ENCODE measurements at places on chromosomes 16 and 17.

DNA sequence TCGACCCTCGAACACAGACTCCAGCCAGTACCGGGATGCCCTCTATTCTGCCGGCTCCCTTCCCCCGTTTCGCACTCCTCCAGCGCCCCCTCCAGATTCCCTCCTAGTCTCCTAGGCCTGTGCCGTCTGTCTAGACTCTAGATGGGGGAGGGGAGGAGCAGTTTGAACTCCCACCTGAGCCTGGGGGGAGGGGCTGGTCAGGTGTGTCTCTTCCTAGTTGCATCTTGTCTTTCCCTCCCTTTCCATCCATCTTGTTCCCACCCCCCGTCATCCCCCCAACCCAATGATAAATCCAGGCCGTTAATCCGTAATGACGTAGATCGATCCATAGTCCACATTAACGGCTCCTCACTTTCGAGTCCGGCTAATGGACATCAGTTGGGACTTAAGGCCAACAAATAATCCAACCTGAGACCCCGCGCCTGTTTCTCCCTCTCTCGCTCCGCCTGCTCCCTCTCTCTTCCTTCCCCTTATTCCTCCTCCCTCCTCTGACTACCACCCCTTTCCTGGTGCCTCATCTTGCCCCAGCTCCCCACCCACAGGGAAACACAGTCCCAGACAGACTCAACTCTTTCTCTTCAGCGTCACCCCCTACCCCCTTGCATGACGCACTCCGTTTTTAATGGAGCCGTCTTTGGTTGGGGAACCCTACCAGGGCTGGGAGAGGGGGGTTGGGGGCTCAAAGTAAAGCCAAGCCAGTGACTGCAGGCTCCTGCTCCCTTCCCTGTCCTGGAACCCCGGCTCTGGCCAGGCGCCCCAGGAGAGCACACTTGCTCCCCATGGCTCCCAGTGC, 3.4 kb upstream of the HOXB5 start:
- no peak for DNase-seq

DNA sequence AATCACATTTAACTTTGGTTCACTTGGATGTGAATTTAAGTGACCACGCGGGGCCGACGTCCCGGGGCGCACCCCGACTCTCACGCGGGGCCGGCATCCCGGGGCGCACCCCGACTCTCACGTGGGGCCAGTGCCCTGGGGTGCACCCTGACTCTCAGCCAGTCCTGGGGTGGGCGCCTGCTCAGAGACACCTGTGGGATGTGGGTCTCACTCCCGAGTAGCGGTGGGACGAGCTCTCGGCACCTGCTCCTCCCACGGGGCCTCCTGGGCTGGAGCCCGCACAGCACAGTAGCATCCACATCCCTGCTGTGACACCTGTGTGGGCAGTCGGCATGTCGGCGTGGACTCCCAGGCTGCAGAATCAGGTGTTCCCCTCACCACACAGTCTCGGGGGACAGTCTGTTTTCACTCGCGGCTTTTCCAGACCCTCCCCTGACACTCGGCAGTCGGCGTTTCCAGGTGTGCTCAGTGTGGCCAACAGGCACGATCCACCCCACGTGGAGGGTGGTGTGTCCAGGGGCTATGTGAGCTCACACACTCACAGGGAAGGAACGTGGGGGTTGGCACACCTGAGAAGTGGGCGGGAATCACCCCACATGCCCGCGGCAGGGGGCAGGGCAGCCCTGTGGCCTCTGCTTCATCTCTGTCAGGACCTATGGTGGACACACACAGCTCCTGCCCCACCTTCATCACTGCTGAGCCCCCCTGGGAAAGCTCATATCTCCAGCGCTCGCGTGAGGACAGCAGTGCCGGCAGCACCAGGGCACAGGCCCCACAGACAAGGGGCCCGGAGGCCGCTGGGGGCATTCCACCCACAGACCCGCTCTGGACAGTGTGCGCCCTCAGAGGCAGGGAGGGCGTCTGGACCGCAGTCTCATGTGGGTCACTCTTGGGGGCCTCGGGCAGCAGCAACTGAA, 51.8 kb downstream of the LMF1 start:
- DNase-seq: no peak

GRCh38 chr17:45994987-45995386, 4.1 kb upstream of the STH start:
- DNase-seq: no peak

GRCh38 chr16:84234321-84235241, 5.2 kb downstream of the KCNG4 start:
- DNase-seq: no peak

DNA sequence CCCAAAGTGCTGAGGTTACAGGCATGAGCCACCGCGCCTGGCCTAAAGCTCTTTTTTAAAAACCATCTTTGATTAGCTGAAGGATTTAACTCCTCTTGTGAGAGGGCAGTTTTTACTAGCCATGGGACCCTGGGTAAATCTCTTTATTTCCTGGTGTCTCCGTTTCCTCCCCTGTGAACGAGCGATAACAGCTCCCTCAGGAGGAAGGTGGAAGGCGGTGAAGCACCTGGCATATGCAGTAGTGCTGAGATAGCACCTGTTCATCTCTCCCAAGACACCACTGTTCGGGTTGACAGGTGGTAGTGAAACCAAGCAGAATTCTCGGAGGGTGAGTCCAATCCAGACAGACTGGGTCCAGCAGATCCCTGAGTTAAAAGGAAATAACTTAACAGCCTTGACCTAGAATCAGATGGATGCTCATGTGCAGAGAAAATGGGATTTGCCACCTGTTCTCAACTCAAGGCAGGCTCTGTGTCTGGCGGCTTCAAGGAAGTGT, 86.2 kb downstream of the CRISPLD2 start:
- no peak for DNase-seq

DNA sequence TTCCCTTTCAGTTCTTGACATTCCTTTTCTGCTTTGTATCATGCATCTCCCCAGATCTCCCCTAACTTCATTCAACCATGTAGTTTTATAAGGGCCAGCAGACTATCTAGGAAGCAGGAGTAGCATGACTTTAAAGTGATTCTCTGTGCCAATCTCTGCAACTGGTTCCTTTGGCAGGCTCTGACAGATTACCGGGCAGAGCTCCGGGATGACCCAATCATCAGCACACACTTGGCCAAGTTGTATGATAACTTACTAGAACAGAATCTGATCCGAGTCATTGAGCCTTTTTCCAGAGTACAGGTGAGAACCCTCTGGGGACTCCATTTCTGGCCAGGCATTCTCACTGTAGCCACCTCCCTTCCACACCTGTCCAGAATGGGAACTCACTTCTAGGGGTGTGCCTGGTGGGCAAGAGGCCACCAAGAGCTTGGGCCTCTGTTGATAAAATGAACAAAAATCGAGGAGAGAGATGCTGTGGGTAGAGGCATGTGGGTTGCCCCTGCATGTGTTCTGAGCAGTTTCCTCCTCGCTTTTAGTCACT, 7.6 kb upstream of the CDK5R1 start:
- no peak for DNase-seq

- peak; percentile 87 for DNase-seq
These were observed at the start of gene NMRAL1 for GRCh38 chr16:4474192-4474961. Gene NMRAL1, minus strand, starts transcription at chr16:4474625. Its CDS starts 493 bp downstream, at chr16:4474132.

DNA sequence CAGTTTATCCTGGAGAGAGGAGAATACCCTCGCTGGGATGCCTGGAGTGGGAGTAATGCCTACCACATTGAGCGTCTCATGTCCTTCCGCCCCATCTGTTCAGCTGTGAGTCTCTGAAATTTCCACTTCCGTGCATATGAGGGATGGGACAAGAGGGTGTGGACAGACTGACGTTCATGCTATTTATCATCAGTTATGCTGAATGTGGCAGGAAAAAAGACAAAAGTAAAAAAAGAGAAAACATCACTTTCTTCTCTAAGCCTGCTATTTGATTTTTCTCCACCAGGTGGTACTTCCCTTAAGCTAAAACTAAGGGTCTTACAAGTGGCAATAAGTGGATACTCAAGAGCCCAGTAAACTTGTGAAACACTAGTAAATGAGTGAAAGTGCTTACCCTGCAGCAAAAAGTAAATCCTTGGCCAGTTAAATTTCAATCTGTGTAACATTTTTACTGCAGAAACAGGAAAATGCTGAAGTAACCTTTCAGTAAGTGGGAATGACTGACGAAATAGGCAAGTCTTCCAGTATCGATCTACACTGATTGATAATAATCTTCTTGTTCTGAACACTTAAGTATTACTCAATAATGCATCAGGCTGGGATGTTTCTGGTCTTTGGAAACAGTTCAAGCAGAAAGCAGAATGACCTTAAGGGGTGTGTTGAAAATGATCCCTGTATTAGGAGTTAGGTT, 5.6 kb downstream of the CRYBA1 start:
- no peak for DNase-seq

DNA sequence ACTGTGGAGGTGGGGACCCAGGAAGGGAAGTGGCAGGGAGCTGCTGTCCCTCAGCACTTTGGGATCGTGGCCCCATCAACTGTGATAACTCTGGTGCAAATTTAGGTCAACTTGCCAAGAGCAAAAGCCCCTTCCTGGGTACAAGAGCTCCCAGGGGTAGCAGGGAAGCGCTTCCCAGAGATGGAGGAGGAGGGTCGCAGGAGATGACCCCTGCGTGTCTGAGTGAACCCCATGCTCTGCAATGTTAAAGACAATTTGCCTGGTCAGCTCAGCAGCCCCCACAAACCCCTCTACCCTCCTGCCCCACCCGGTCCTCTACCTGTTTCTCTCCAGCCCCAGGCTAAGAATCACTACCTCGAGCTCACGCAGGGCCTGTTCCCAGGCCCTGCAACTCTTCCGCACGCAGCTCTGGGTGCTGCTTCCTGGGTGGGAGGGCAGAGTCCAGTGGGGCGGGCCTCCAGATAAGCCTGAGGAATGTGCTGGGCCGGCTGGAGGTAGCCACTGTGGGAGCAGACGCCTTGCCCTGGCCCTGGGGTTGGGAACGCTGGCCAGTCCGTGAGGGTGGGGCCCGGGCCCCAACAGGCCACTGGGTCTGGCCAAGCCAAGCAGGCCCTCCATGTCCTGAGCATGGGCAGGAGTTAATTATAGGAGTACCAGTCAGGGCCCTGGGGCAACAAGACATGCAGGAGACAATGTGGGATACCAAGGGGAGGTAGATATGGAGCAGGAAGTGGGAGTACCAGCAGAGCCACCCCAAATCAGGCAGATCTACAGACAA, 6.1 kb downstream of the DOK4 start:
- DNase-seq: no peak

DNA sequence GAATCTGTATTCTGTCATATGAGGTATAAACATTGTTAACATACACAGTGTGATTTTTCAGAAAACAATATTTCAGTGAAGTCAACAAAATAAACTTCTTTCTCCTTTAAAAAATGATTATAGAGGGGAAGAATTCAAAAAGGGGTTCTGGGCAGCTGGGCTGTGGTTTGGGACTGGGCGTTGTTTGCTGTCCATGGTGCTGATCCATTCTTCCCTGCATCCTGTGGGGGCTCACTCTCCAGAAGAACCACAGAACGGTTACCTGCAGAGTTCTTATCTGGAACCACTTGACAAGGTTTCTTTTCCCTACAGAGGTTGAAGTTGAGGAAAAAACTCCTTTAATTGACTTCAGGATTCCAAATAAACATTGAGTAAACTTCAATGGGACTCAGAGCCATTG, 1091.0 kb downstream of the CDH8 start:
- no peak for DNase-seq

GRCh38 chr17:54967621-54968261, 713 bp downstream of the COX11 start:
- DNase-seq: no peak

DNA sequence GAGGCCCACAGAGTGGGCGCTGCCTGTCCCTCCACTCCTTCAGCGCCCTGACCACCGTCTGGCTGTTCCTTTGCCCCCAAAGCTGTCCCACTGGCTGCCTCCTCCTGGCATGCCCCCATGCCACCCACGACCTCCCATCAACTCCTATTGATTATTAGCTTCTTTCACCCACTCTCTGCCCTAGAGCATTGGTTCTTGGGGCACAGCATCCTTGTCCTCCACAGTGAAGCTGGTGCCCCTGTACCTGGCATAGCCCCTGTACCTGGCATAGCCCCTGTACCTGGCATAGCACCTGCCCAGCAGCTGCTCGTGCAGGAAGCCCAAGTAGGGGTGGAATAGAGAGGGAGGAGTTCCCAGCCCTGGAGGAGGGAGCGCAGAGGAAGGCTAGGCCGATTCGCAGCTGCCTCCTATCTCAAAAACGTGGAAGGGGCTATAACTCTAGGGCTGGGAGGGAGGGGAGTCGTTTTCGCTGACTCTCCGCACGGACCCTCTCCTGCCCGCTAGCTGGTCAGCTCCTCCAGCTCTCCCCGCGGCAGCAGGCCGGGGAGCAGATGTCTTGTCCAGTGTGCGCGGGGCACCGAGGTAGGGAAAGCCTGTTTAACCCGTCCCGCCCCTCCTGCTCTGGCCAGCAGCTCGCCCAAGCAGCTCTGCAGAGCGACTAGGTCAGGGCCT, 5.7 kb upstream of the ACTG1 start:
- DNase-seq: no peak

GRCh38 chr16:49542391-49542891, 168.8 kb downstream of the C16orf78 start:
- no peak for DNase-seq

DNA sequence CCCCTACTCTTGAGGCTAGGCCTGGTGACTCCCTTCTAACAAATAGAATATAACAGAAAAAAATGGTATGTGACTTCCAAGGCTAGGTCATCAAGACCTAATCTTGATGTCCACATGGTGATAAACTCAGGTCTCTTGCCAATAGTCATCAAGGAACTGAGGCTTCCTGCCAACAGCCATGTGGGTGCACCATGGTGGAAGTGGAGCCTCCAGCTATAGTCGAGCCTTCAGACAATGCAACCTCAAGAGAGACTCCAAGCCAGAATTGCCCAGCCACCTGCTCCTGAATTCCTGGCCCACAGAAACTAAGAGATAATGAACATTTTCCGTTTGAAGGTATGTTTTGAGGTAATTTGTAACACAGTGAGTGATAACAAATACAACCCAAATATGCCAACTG, 55.9 kb upstream of the SREBF1 start:
- no peak for DNase-seq

DNA sequence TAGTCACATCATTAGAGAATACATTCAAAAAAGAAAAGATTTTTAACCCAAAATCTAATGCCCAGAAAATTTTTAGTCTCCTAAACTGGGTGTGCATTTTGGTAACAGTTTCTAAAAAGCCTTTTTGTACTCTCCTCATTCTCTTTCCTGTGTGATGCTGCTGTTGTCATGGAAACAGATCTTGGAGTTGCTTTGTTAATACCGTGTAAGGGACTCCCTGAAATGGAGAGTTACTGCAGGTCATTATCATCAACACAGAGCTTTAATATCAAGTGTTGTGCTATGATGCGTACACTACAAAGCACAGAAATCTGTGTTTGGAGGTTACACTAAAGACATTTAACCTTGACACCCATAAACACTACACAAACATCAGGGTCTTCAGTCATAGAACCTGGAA, 216.3 kb downstream of the PRKCA start:
- no peak for DNase-seq

GRCh38 chr16:79533292-79533691, 67.2 kb downstream of the MAF start:
- DNase-seq: no peak

GRCh38 chr17:48213797-48214196, 106.2 kb downstream of the SNX11 start:
- DNase-seq: no peak

Data from amygdala (tissue), 56 donors.